ENCODE measurements at places on chromosomes 1 and 21.

GRCh38 chr1:6523566-6523965 is 30.7 kb downstream of the NOL9 start:
- no peak for DNase-seq

GRCh38 chr1:84247425-84248220 is 53.9 kb upstream of the SAMD13 start:
- DNase-seq: no peak

GRCh38 chr1:56920591-56921001 is 45.2 kb downstream of the C8B start:
- DNase-seq: no peak

DNA sequence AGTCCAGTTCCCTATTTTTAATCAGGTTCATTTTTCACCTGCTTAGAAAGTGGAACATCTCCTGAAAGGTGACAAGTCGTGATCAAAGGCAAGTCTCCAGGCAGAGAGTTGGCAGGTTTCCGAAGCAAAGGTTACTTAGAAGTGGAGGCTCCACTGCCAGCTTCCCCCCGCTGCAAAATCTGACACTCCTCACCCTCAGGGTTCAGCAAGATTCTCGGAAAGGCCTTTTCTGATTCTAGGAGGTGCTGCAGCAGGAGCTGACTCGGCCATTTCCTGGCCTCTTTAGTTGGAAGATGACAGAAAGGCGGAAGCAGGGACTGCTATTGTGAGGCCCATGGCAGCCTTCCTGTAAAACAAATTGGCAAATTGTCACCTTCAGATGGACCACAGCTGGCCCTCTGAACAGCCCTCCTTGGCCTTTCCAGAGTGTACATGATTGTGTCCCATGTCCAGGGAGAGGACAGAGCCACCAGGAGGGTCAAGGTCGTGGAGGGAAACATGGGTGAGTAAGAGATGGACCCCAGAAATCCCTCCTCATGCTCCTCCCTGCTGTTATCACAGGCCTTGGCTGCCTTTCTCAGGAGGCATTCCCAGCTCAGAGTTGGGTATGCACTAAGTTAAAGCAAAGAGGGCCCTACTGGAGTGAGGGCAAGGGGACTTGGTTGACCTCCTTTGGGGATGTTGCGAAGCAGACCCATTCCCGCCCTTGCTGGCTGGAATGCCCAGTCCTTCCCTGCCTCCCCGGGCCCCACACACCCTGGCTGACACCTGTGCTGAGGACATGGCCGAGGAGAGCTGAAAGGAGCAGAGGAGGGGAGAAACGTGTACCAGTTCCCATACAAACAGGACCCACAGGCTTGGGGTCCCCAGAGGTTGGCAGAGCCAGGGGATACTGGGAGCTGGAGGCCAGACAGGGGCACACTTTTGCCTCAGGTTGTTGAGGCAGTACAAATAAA is 115.5 kb upstream of the IRF2BP2 start:
- DNase-seq: no peak

DNA sequence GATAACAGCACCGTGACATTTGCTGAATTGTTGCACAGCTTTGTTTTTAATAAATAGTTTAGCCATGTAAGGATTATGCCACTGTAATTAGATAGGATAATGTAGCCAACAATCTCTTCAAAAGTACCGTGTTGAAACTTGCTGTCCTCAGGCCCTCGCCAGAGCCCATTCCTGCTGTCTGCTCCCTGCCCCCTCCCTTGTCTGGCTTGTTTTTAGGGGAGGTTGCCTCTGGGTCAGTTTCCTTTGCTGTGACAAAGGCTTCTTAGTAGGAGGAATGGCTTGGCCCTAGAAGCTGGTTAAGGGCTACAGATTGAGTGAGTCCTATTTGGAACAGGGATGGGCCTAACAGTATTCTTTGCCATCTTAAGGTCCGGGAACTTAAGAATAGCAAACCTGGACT is 107.9 kb downstream of the LMO4 start:
- DNase-seq: no peak

DNA sequence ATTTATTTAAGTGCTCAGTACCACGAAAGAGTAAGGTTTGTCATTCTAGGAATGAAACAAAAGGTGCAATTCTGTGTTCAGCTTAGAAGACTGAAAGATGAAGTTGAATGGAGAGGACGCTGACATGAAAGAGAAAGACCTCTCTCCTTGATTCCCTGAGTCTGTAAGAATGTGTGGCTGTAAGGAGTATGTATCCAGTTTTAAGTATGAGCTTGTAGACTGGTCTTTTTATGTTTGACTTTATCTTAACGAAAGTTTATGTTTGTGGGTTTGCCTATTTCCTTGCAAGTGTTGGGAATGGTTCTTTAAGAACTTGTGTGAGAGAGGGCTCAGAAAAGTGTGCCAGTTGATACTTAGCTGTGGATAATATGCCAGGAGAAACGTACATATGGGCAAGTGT is 1.4 kb downstream of the CHD1L start:
- DNase-seq: no peak

DNA sequence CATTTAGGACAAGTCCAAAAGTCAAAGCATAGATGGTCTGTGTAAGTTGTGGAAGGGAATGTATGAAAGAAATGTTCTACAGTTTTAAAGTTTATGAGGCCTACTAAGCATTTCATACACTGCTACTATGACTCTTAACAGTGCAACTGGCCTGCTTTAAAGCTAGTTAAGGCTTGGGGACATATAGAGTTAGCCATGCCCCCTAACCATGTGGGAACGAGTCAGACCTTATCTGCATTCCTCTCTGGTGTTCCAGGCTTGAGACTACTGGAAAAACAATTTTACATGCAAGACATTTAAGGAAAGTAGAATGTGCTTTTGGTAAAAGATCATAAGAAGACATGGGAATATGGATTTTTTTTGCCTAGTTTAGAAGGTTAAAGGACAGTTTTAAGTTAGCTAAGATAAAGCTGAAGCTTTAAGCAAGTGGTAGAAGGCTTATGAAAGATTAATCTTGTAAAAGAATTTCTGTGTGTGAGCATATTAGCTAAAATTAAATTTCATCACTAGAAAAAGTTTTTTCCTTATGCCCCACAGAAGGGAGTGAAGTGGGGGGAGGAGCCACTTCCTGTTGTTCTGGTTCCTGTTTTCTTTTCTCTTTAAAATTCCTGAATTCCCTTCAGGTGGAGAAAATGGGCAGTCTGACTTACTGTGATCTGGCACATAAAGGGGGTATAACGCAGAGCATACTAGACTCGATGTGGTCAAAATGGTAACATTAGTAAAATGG is 8.9 kb upstream of the CD48 start:
- no peak for DNase-seq

DNA sequence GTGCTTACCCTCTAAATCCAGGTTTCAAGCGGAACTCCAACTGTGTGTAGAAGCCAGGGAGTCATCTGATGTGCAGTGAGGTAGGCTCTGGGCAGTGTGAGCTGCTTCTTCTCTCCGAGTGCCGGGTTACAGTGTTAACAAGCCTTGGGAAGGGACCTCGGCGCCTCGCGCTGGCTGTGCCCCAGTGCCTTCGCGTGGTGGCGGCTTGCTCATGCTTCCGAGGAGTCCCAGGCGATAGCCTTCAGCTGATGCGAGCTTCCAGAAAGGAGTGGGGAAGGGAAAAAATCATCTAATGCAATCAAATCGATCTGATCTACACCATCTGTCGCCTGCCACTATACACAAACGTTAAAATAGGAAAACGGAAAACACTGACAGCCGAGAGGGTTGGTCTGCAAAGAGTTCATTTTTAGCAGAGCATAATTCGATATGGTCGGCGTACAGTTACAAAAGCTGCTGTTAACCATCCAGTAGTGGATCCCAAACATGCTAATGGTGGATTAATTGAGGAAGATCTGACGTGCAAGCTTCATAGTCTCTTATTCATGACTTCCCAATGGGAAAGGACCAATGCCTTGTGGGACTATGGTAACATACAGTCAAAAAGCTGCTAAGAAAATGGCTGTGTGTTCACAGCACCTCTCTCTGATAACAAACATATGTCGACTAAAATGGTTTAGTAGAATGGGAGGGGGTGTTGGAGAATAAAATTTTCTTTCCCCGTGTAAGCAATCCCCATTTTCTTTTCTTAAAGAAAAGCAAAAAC is 128.7 kb upstream of the DPYD start:
- DNase-seq: no peak

DNA sequence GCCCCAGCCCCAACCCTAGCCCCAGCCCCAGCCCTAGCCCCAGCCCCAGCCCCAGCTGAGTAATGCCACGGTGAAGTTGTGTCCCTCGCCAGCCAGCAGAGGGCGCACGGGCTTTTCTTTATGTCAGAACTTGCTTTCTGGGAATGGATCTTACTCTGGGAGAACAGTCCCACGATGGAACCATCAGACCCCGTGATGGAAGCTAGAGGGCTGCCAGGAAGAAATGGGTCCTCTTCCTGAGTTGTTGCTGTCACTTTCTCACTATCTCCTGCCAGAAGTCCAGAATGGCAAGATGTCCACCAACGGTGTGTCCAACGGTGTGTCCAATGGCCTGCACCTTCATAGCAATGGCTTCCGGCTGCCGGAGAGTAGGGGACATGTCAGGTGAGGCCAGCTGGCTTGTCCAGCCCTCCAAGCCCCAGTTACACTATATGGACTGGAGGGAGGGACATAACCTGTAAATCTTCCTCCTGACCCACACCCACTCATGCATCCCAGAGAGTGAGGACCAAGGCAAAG is 25.1 kb upstream of the TMEM222 start:
- peak; percentile 31 for DNase-seq

GRCh38 chr1:60436186-60436585 is 362.6 kb upstream of the C1orf87 start:
- no peak for DNase-seq

DNA sequence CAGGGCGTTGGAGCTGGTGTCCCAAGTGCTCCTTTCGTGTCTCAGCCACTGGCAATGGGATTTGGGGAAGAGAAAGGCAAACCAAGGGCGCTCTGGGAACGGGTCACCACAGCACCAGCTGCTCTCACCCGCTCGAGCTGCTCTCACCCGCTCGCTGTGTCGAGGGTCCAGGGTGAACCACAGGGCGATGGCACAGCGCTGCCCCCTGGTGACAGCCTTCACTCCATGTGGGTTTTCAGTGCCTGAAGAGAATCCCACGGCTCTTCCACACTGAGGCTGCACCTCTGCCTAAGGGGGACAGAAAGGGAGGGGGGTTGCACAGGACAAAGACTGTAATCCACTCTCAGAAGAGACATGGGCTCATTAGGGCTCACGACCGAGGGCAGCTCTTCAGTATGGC is 7.1 kb upstream of the CLDN19 start:
- DNase-seq: peak; percentile 28

GRCh38 chr21:32328595-32328994 is 29.9 kb downstream of the MRAP start:
- DNase-seq: no peak

GRCh38 chr1:97366984-97367383 is 553.9 kb downstream of the DPYD start:
- no peak for DNase-seq

- DNase-seq: no peak
Observed at GRCh38 chr1:248818505-248819374, 7.0 kb downstream of the SH3BP5L start.

DNA sequence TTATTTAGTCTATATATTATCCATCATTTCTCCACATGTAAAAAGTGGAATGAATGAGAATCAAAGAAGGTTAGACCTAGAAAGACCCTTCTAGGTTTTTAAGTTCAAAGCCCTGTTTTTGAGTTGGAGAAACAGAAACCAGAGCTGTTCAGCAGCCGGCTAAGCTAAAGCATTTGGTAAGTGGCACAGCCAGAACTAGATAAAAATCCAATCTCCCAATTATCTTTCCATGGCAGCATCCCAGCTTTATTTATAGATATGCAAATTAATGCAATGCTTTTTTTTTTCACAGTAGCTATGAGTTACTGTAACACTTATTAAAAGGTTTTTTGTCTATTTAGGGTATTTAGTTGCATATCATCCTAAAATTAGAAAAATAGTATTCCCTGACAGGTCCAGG is 85.1 kb downstream of the NIBAN1 start:
- no peak for DNase-seq
